ENCODE measurements at places on chromosomes 16 and 17. TPM values are rescaled to one million over a fixed set of nuclear protein-coding genes. Genes with fewer than 3 reads are reported as not detected.

GRCh38 chr16:80804056-80804525, 307 bp downstream of the CDYL2 start:
- DNase-seq, result peak; percentile 18

The FHOD1 gene
- total RNA-seq, result 10.5 TPM

The EIF3C gene
- total RNA-seq, result 186 TPM

DNA sequence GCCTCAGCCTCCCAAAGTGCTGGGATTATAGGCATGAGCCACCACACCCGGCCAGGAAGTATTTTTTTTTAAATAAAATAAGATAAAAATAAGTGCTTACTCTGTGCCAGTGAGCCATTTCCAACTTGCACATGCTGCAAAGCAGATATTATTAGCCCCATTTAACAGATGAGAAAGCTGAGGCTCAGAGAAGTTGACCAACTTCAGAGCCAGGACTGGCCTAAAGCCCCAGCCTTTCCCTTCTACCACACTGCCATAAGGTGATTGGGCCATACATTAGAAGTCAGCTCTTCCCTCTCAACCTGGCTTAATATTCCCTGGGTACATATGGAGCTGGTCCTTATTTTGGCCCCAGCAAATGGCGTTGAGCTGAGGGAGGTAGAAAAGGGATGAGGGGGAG, 25.1 kb downstream of the NEUROD2 start:
- DNase-seq, result no peak

The CHD9NB gene
- 1.2 TPM for total RNA-seq

The PIK3R5 gene
- total RNA-seq, result 2.3 TPM

- no peak for DNase-seq
Observed at GRCh38 chr17:38504216-38504615, 76.0 kb downstream of the ARHGAP23 start.

DNA sequence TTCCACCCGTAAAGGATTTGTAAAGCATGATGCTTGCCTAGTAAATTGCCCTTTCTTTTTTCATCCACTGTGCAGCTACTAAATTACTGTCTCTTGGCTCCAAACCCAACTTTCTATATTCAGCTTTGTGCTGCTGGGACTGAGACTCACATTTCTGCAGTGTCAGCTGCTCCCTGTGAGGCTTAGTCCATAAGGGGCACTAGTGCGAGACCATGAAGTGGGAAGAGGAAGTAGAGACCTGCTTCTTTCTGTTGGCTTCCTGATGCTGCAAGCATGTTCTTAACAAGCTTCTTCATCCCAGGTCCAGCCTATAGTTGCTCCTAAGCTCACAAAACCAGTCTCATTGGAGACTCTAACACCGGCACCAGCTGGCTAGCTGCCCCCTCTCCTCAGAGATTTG, 74.9 kb upstream of the HS3ST2 start:
- no peak for DNase-seq

The RASD1 gene
- 79.9 TPM for total RNA-seq

The LGALS9B gene
- not detected for total RNA-seq
